ENCODE measurements at places on chromosomes 1 and 21.
A peak's percentile ranks its signal among the peaks of the same experiment; 100 is the strongest.

DNA sequence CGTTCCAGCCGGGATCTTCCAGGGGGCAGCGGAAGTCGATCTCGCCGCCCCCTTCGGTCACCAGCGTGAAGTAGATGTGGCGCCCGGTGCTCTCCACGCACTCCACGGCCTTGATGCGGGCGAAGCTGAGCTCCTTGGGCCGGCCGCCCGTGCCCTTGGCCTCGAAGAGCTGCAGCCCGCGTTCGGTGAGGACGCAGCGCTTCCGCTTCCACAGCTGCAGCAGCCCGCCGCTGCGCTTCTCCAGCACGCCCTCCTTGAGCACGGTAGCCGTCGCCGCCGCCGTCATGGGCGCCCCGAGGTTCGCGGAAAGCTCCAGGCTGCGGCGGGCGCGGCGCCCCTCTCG is 516 bp downstream of the PHLDA3 start:
- DNase-seq: no peak

- no peak for DNase-seq
Measured at GRCh38 chr1:153190373-153190772, 12.9 kb upstream of the LELP1 start.

GRCh38 chr1:198950036-198950435 is 311.2 kb downstream of the PTPRC start:
- no peak for DNase-seq

DNA sequence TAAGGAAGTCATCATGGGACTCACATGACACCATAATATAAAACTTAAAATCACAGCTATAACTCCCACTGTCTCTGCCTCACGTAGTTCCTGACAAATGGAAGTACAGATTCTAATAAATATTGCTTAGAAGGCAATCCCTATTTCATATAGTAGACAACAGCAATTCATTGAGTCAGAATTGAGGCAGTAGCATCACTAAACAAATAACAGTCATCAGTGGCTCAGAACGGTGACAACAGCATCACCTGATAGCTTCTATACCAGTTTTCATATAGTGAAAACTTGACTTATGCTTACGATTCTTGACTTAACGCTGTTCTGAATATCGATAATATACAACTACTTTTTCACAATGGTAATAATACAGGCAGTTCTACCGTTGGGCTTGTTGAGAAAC is 12.0 kb downstream of the TARBP1 start:
- DNase-seq: no peak

- DNase-seq: no peak
Measured at GRCh38 chr1:160066829-160067745, 2.9 kb downstream of the KCNJ10 start.

- DNase-seq: no peak
Measured at GRCh38 chr1:1373051-1373814, 1.8 kb downstream of the AURKAIP1 start.

DNA sequence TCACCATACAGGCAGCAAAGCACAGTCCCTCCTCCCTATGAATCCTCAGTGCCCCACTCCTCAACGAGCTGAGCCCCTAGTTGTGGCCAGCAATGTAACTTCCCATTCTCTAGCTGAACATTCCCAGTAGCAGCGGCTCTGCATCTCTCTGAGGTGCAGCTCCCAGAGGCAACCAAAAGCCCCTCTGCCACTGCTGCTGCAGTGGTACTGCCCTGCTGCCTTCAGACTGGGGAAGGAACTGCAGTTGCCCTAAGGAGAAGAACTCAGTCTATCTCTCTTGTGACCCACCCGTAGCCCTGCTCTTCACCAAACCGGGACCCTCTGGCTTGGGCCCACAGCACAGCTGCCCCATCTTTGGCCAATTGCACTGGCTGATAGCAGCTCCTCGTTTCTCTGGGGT is 31.6 kb downstream of the PYHIN1 start:
- no peak for DNase-seq

GRCh38 chr1:25111706-25112105 is 120.6 kb downstream of the SYF2 start:
- DNase-seq: no peak

- DNase-seq: no peak
Measured at GRCh38 chr1:206793620-206794019, 21.3 kb upstream of the IL10 start.

DNA sequence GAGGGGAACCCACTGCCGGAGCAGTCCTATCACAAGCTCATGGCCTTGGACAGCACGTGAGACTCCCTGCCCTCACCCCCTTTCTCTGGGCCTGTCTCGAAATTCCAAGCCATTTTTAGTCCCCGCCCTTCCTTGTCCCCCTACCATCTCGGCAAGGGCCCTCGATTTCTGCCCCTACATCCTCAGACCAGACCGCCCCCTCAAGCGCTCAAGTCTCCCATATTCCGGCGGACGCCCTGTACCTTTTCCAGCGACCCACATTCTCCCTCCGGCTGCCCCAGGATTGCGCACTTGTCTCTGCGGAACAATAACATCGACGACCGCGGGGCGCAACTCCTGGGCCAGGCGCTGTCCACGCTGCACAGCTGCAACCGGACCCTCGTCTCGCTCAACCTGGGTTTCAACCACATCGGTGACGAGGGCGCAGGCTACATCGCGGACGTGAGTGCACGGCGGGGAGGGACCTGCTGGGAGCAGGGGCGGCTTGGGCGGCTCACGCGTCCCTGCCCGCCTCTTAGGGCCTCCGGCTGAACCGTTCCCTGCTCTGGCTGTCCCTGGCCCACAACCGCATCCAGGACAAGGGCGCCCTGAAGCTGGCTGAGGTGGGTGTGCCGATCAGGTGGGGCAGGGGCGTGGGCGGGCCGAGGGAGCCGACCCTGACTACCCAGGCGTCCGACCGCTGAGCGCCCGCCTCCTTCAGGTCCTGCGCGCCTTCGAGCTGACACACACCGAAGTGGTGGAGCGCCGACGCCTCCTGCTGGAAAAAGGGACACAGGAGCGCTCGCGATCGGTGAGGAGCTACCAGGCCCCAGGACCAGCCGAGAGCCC is 7.0 kb downstream of the LRRC71 start:
- DNase-seq: peak; percentile 78

- DNase-seq: no peak
Measured at GRCh38 chr1:92879316-92879968, 47.6 kb downstream of the RPL5 start.

- no peak for DNase-seq
Measured at GRCh38 chr1:21689661-21690372, 20.7 kb upstream of the RAP1GAP start.

DNA sequence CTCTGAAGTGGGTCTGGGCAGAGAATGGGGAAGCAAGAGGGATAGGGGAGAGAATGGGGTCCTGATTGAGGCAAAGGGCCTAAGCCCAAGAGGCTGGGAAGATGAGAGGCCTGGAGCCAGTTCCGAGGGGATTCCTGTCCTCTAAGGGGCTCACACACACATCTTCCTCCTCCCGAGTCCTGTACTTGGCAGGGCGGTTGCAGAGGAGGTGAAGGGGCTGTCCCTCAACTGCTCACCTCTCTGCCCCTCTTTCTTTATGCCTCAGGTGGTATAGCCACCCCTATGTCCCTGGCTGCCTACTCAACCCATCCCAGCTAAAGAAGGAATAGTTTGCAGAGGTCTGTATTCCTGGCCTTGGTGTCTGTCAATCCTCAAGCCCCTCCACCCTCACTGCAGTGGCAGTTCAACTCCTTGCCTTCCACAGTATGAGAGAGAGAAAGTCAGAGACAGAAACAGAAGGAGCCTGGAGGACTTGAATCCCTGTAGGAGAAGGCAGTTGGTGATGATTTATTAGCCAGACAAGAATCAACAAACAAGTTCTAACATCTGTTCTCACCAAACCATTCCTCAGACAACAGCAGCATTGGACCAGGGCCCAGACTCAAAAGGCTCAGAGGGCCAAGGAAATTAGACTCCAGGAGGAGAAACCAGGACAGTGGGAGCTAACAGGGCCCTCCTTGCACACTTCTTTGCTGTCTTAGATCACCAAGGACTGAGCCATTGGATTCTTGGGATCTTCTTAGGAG is 10.7 kb downstream of the SH2D2A start:
- DNase-seq: no peak

- no peak for DNase-seq
Measured at GRCh38 chr21:32423320-32424190, 11.0 kb downstream of the EVA1C start.

DNA sequence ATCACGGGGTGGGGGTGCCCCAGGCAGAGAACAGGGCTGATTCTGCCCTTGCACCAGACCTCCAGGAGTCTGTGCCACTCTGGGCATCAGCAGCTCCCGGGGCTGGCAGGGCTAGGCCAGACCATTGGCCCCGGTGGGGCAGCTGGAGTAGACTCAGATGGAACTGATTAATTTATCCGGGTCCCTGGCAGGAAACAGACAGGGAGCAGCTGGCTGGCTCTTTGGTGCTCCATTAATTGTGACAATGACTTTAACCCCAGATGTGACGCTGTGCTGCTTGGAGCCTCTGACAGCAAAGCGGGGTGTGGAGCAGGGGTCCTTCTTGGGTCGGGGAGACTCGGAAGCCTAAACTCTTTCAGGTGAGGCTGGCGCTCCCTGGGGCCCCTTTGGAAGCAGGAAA is 9.5 kb downstream of the EPHA8 start:
- DNase-seq: no peak

DNA sequence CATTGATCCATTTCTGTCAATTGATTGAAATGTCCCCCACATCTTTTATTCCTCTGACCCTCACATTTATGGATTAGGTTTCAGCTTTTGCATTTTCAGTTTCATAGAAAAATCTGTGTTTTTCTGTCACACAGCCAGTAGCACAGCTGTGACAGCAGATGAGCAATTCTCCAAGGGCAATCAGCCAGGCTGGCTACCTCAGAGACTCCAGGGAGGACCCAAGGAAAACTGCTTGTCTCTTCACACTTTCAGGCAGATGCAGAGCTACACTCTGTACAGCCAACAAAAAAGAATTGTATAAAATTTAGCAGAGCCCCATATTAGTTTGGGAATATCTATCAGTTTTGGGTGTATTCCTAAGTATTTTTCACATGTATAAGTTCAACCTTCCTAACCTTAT is 257.2 kb downstream of the LRRC7 start:
- DNase-seq: no peak

- no peak for DNase-seq
Measured at GRCh38 chr21:41250519-41250918, 66.1 kb upstream of the FAM3B start.

GRCh38 chr1:58312461-58312860 is 234.1 kb downstream of the OMA1 start:
- DNase-seq: no peak

DNA sequence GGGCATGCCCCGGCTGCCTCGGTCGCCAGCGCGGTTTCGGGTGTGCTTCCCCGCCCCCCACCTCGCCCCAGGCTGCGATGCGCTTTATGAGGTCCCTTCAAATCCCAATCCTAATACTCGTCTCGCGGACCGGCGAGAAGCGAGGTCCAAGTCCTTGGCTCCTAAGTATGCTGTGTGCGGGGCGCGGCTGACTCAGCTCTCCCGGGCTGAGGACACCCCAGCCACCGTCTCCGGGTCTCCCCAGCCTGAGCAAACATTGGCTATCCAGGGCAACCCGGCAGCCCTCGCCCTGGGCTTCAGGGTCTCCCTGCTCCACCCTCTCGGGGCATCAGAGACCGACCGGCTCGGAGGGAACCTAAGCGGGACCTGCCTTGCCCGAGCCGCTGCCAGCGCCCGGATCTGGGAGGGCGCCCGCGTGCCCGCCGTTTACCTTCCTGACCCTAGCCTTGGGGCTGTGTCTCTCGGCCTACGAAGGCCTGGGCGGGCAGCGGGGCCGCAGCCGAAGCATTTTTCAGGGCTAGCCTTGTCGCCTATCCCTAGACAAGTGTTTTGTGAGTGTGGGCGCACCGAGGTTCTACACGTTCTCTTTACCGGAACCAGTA is 1.2 kb downstream of the ITPKB start:
- DNase-seq: no peak

DNA sequence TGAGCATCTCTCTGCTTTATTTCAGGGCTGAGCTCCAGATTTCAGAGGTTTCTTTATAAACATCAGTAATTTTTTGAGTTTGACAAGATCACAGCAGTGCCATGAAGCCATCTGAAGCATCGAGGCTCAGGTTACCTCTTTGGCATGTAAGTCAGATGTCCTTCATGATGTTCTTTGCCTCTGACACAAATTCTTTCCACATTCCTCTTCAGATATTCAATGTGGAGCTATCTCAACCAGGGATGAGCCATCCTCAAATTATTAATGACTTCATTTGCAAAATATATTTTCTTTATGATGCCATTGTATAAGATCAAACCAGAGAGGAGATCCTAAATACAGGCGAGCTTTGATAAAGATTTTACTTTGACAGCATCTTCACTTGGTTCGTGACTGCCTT is 256.7 kb downstream of the COL11A1 start:
- DNase-seq: no peak

GRCh38 chr1:233662575-233663304 is 48.8 kb downstream of the KCNK1 start:
- no peak for DNase-seq

GRCh38 chr1:34190692-34191091 is 14.0 kb downstream of the C1orf94 start:
- DNase-seq: no peak

DNA sequence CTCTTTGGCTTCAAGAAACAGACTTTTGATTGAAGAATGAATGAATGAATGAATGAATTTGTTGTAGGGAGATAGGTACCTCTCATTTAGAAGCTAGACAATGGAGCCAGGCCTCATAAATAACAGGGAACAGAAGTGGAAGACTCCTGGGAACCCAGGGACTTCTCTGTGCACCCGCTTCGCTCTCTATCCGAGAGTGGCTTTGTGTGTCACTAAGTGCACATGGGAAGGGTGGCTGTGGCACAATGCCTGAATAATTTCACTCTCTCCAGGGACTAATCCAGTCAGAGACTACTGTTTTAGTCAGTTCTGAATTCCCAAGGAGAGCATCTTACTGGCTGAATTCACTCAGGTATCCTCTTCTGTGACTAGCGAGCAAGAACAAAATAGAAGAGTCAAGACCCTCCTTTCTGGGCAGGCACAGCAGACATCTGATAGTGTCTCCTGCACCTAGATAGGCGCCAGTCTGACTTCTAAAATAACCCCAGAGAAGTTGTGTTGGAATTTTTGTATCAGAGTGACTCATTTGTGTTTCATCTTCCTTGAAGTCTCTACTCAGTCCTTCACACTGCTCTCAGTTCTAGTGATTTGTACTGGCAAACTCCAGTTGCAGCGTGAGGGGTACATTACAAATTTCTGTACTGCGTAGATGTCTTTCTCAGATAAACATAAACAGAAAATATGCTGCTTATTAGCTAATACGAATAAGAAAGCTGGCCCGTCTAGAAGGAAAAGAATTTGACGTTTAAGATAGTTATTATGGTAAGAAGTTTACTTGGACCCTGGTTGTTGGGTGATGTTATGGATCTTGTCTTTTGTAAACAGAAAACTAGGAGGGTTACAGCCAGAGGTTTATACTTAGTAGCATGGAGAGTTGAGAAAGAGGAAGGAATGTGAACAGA is 34.0 kb downstream of the BACH1 start:
- no peak for DNase-seq

DNA sequence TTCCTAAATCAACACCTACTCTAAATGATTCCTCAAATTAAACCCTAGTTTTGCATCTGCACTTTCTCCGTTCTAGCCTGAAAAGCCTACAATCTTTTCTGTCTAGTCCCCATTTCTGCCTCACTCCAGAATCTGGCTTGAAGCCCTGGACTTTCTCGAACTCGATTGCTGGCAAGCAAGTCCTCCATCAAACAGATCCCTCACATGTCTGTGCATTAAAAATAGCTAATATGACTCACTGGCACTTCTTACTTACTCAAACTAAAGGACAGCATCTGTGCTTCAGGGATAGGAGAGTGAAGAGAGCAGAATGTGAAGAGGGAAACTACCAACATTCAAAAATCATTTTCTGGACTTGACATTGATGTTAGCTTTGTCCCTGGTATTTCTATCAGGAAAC is 51.8 kb upstream of the CXADR start:
- no peak for DNase-seq

All from NCI-H526 treated with DMSO at 0.1 percent for 48 hours (cell line).